ENCODE measurements at places on chromosomes 6 and 20. TPM values are rescaled to one million over a fixed set of nuclear protein-coding genes. Genes with fewer than 3 reads are reported as not detected.

The TSPO2 gene
- total RNA-seq = not detected

The RIMS1 gene
- total RNA-seq = 0.16 TPM

The SLCO4A1 gene
- 2.8 TPM for total RNA-seq

The BNIP5 gene
- not detected for total RNA-seq

The ZBTB12 gene
- total RNA-seq = 3.4 TPM

GRCh38 chr6:35173044-35173426 is 31.9 kb upstream of the TCP11 start:
- H3K4me1 ChIP-seq = no peaks in the 10 kb centered on the region
- H3K36me3 ChIP-seq = no peaks in the 10 kb centered on the region
- H3K27ac ChIP-seq = no peak overlapping the region
- H3K27me3 ChIP-seq = no peaks in the 10 kb centered on the region
- H3K4me3 ChIP-seq = no peak overlapping the region

GRCh38 chr6:168269455-168270243 is 49.9 kb downstream of the DACT2 start:
- H3K27me3 ChIP-seq = no peaks in the 10 kb centered on the region
- H3K4me1 ChIP-seq = no peaks in the 10 kb centered on the region
- H3K4me3 ChIP-seq = no peak overlapping the region
- H3K36me3 ChIP-seq = no peaks in the 10 kb centered on the region
- no peak overlapping the region for H3K27ac ChIP-seq

GRCh38 chr20:24998121-24998520 is 5.6 kb upstream of the APMAP start:
- peaks cover 12% of the 10 kb centered on the region for H3K4me1 ChIP-seq
- peak overlapping the region; percentile 55 for H3K27ac ChIP-seq
- H3K27me3 ChIP-seq = no peaks in the 10 kb centered on the region
- DNase-seq = no peak

GRCh38 chr6:12009876-12010634 is 2.1 kb upstream of the HIVEP1 start:
- peaks cover 30% of the 10 kb centered on the region for H3K4me1 ChIP-seq
- no peaks in the 10 kb centered on the region for H3K27me3 ChIP-seq
- DNase-seq = no peak
- no peaks in the 10 kb centered on the region for H3K36me3 ChIP-seq
- peak overlapping the region; percentile 97 for H3K27ac ChIP-seq
- H3K4me3 ChIP-seq = peak overlapping the region; percentile 79

DNA sequence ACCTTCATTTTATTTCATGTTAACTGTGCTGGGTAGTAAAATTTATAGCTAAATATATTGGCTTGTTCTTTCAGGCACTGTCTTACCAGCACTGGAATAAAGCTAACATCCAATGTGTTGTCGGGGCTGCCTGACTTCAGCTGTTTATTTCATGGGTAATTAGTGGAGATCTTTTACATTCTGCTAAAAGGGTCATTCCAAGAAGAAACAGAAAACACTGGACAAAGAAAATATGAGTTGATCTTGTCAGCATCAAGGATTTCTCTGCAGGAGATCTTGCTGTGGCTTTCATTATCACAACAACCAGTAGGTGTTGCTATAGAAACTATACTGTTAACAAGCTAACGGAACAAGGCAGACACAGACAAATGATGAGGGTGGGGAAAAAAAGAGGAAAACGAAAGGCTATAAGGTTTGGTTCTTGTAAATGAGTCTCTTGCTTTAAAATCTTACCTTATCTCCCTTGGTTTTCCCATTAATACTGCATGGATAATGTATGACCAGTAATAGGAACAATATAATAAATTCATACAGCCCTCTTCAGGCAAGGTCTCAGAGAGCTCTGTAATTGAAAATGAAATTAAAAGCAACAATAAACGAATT is 206.8 kb downstream of the SIM1 start:
- DNase-seq = no peak
- H3K36me3 ChIP-seq = no peaks in the 10 kb centered on the region
- H3K27ac ChIP-seq = no peak overlapping the region
- no peaks in the 10 kb centered on the region for H3K4me1 ChIP-seq

- H3K36me3 ChIP-seq = peaks cover 70% of the 10 kb centered on the region
- no peaks in the 10 kb centered on the region for H3K27me3 ChIP-seq
- peaks cover 5% of the 10 kb centered on the region for H3K4me1 ChIP-seq
- H3K27ac ChIP-seq = no peak overlapping the region
- no peak overlapping the region for H3K4me3 ChIP-seq
Observed at GRCh38 chr6:105320271-105320670, 82.6 kb downstream of the PREP start.

- H3K36me3 ChIP-seq = no peaks in the 10 kb centered on the region
- DNase-seq = no peak
- no peak overlapping the region for H3K4me3 ChIP-seq
- no peak overlapping the region for H3K27ac ChIP-seq
- no peaks in the 10 kb centered on the region for H3K4me1 ChIP-seq
Observed at GRCh38 chr6:51302431-51302830, 483.8 kb downstream of the TFAP2B start.

DNA sequence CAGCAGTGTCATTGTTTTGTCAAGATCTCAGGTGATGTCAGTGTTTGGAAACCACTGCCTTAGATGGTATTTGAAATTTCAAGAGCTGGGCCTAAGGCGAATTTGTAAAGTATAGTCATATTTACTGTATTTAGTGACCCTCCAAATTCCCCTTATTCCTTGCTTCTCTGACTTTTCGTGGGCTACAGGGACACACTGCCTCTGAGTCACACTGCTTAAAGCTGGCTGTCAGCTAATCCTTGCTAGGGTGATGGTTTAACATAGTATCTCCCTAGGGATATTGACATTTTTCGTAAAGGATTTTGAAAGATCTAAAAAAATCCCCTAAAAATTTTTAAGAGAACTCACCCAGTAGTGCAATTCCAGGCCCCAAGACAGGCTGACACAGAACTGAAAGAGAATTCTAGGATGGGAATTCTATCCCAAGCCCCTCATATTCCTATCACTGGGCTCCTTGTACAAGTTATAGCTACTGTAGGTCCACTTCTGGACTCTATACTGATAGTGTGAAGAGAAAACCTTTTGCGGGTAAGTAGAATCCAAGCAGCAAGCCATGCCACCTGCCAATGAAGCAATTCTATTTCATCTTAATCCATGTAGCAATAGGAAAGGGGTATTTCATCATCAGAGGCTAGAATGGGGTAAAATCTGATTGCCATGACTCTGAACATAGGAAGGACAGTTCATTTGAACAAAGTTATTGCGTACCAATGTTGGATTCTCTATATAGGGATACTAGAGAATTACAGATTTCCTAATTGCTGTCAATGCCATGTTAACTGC is 4.3 kb downstream of the BMP6 start:
- H3K4me3 ChIP-seq = no peak overlapping the region
- no peak for DNase-seq
- H3K36me3 ChIP-seq = no peaks in the 10 kb centered on the region
- H3K27me3 ChIP-seq = peaks cover 69% of the 10 kb centered on the region
- no peak overlapping the region for H3K27ac ChIP-seq

DNA sequence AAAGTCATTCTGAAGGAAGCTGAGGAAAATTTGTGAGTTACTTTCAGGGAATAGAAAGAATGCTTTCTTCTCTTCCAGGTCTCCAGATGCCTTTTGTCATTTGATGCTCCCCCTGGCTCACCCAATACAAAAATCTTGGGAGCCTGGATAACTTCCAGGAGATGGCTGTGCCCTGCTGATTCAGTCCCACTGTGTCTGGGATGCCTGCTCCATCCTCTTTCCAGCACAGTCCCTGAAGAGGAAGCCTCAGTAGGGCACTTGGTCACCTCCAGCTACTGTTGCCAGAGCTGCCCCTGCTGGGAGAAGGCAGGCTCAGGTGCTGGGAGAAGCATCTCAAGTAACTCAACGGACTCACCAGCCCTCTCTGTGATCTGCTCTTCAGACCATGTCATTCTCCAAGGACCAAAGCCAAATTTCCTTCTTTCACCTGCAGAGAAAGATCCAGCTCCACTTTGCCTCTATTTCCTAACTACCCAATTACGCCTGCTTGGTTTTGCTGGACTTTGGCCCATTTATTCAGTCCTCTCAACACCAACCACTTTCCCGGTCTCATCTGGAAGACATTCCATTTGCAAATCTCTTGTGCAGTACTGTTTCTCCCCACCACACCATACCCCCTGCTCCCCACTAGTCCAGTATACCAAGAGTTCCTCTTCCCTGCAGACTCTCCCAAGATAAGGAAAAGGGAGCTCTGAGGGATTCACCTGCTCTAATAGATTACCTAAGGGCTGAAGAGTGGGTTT is 53.3 kb downstream of the SLC23A2 start:
- H3K36me3 ChIP-seq = no peaks in the 10 kb centered on the region
- H3K4me3 ChIP-seq = no peak overlapping the region
- no peak overlapping the region for H3K27ac ChIP-seq
- H3K4me1 ChIP-seq = peaks cover 5% of the 10 kb centered on the region
- DNase-seq = no peak
- H3K27me3 ChIP-seq = no peaks in the 10 kb centered on the region

DNA sequence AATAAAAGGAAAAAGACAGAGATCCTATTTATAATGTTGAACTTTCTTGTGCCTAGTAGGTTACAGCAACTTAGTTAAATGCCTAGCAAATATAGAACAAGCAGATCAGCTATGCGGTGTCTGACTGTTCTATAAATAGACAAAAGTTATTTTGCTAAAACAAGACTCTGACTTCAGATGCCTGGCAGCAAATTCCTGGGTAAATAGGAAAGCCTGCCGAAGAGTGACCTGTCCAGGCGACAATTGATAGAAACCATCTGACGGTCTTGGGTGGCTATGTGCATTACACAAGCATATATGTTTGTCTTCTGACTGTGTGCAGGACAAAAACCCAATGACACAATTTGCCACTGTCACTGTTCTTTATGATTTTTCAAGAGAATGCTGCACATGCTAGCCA is 38.0 kb upstream of the PDE10A start:
- no peak overlapping the region for H3K4me3 ChIP-seq
- H3K27me3 ChIP-seq = no peaks in the 10 kb centered on the region
- no peaks in the 10 kb centered on the region for H3K4me1 ChIP-seq
- no peak overlapping the region for H3K27ac ChIP-seq

GRCh38 chr20:4167261-4168021 is 152.1 kb upstream of the RNF24 start:
- no peaks in the 10 kb centered on the region for H3K27me3 ChIP-seq
- peaks cover 4% of the 10 kb centered on the region for H3K4me1 ChIP-seq
- no peak for DNase-seq
- H3K36me3 ChIP-seq = no peaks in the 10 kb centered on the region

DNA sequence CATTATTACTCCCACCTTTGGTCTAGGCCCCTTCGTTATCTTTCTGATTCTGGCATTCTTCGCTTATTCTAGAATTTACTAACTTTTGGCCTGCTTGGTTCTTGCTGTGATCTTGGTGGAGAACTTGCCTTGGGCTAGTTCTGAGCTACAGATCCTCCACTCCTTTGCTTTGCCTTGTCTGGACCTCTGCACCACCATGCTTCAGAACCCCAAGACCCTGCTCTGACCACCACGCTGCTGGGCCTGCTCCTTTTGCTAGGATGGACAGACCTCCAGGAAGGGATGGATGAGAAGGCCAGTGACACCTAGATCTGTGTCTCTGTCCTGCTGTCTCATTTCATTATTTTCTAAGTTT is 30.4 kb upstream of the CCN2 start:
- no peak overlapping the region for H3K4me3 ChIP-seq
- H3K4me1 ChIP-seq = peaks cover 16% of the 10 kb centered on the region
